GM23338 (cell line): ENCODE measurements at places on chromosomes 12 and 14.

DNA sequence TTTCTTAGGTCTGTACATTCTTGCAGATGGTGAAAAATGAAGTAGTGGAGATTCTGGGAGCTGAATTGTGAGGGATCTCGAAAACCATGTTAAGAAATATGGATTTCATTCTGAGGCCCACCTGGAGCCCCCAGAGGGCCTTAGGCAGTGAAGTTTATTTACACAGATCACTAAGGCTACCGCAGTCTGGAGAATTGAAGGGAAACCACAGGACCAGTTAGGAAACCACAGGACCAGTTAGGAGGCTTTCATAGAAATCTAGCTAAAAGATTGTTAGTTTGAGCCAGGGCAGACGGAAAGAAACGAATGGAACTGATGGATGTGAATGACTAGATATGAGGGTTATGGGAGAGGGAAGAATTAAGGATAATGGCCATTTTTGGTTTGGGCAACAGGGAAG is 7.2 kb downstream of the CBLN3 start:
- DNase-seq = no peak

GRCh38 chr12:6218347-6218925 is 18.2 kb downstream of the CD9 start:
- DNase-seq = no peak

DNA sequence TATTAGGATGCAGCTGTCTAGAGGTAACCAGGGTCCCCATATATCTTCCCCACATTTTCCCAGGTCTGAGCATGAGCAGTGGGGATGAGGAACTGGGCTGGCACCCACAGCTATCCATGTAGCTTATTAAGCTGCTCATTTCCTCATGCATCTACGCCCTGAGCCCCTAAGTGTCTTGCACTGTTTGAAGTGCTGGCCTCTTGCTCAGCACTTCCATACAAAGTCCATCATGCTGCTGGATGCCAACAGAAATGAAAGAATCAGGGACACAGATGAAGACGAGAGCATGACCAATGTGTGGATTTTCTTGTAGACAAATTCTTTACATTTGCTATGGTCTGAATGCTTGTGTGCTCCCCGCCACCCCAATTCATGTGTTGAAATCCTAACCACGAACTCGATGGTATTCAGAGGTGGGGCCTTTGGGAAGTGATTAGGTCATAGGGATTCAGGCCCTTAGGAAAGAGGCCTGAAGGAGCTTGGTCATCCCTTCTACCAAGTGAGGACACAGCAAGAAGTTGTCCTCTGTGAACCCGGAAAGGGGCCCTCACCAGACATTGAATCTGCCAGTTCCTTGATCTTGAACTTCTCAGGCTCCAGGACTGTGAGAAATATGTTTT is 54.5 kb downstream of the C12orf75 start:
- DNase-seq = no peak

DNA sequence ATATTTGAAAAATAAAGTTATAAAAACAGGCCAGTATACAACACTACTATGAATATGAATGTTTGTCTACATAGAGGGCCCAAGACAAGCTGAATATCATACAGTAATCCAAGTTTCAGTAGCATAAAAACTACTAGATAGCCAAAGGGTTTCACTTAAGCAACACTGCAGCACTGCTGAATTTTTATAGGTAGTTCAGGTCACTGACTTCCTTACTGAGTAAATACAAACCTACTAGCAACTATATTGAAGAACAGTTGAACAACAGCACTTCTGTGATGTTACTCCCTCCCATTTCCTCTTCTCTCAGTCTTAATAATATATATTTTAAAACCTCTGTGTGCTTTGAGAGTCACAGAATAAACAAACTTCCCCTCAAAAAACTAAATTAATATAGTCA is 42.7 kb downstream of the GTF2A1 start:
- DNase-seq = no peak

- DNase-seq = no peak
Measured at GRCh38 chr14:32307881-32308582, 21.1 kb upstream of the AKAP6 start.

- DNase-seq = no peak
Measured at GRCh38 chr14:89614009-89614691, 197.1 kb upstream of the FOXN3 start.

- no peak for DNase-seq
Measured at GRCh38 chr12:3974883-3975282, 101.7 kb upstream of the PARP11 start.

GRCh38 chr12:89351489-89352241 is 636 bp downstream of the DUSP6 start:
- DNase-seq = no peak

GRCh38 chr14:21267431-21267845 is 1.8 kb downstream of the HNRNPC start:
- DNase-seq = no peak

DNA sequence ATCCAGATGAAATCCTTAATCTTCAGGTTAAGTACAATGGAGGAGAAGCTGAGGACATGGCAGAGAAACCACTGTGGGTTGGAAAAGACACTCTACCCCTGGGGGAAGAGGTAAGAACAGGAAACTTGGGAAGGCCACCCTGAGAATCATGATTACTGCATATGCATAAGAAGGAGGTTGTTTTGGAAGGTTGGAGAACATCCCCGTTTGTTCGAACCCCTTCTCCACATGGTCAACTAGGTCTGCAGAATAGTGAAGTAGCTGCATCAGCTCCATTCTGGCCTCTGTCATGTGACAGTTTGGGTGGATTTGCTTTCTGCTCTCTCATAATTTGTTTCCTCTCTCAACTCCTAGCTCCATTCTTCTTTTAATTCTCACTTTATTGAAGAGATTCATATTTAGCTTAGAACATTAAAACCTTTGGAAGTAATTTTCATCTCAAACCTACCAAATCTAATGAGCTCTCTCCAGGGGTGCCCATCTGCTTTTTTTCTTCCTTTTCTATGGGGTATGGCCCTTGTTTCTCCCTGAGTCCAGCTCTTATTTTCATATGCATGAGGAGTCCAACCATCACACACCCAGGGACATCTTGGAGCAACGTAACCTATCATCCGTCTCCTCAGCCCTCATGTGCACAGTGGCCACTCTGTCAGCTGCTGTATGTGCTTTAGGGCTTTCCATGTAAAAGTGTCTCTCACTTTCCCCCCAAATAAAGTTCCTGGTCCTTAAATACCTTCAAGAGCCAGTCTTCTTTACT is 820.3 kb downstream of the TMEM121 start:
- no peak for DNase-seq

DNA sequence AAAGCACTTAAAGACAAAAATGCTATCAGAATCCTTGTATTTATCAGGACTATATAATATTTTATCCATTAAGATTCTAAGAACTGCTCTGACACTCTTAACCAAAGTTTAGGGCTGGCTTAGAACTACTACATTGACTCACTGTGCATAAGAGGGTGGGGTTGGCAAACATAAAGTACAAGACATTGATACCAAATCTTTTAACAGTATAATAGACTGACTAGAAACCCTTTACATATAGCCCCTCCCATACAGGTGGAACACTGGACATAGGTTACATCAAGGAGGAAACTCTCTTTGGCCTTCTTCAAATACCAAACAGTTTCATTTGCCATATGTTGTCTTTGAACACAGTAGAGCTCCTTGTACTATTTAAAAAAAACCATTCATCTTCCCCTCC is 15.6 kb upstream of the REP15 start:
- no peak for DNase-seq

DNA sequence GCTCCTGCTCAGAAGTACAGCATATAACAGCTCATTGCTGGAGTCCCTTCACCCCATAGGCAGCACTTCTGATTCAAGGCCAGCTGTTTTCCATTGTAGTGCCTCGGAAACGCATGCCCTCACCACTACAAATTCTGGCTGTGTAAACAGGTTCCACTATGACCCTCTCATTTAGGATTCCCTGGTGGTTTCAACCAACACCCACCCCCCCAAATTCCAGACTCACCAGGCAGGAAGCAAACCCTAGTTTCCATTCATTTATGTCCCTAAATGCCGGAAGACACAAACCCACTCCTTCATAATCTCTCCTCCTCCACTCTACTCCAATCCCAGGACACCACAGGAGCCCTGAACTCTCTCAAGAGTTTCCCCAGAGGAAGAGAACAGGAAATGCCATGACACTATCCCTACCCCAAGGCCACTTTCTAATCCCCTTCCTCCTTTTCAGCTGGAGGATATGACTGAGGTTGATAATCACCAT is 75.9 kb upstream of the TMPO start:
- DNase-seq = no peak

- DNase-seq = no peak
Measured at GRCh38 chr12:52792185-52793029, 3.5 kb downstream of the KRT3 start.

GRCh38 chr12:23564451-23565152 is 384.9 kb downstream of the SOX5 start:
- DNase-seq = no peak

GRCh38 chr12:110037315-110037714 is 11.0 kb downstream of the C12orf76 start:
- no peak for DNase-seq

- no peak for DNase-seq
Measured at GRCh38 chr14:69506241-69506595, 21.7 kb downstream of the PLEKHD1 start.

DNA sequence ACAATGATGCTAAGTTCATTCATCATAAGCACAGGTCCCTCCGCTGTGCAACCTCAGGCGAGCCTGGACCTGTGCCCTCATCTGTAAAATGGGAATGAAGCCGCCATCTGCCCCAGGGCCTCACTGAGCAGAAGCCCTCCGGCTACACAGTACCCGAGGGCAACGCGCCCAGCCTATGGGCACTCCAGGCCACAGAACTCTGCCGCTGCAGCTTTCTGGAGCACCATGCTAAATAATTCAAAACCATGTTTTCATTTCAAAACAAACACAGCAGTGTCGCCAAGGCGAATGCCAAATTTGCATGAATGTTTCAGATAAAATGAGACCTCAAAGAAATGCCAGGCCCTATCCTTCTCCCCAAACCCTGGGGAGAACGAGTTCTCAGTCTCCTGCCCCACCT is 4.0 kb downstream of the NCOR2 start:
- no peak for DNase-seq

DNA sequence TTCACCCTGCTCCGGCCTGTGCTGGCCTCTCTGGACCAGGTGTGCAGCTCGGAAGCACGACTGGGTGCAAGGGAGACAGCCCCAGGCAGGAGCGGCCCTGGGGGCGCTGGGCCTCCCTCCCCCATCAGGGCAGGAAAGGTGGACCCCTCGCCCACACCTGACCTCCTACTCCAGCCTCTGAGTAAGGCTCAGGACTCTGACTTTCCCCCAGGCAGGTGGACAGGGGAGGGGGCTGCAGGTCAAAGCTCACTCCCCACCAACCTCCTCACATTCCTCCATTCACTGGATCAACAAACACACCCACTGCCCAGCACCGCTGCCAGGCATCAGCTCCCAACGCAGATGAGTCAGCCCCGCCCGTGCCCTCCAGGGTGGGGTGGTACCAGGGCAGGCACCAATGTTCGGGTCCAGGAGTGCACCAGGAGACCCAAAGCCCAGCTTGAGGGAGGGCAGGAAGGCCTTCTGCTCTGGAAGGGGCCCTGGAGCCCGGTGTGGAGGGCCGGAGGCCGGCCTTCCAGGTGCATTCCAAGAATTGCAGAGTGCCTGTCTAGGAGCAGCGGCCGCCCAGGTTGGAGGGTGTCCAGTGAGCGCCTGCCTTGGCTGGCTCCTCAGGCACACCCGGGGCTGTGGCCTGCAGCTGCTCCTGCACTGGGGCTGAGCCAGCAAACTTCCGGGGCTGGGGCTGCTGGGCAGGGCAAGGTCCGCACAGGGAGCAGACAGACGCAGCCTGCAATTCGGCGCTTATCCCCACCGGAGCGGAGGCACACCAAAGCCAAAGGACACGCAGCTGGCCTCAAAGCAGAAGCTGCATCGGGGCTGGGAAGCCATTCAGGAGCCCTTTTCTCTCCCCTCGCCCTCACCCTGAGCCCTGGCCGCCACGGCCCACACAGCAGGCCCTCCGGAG is 1.6 kb upstream of the INF2 start:
- DNase-seq = peak; percentile 68

DNA sequence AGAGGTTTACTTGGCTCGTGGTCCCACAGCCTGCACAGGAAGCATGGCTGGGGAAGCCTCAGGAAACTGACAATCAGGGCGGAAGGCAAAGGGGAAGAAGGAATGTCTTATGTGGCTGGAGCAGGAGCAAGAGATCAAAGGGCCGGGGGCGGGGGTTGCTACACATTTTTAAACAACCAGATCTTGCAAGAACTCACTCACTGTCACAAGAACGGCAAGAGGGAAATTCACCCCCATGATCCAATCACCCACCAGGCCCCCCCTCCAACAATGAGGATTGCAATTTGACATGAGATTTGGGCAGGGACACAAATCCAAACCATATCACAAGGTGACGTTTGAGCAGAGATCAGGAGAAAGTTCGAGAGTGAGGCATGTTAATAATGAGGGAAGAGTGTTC is 163.7 kb upstream of the RPH3A start:
- no peak for DNase-seq

- DNase-seq = no peak
Measured at GRCh38 chr14:93657875-93658274, 130.4 kb downstream of the PRIMA1 start.

GRCh38 chr14:21066882-21067502 is 3.1 kb upstream of the ARHGEF40 start:
- DNase-seq = peak; percentile 49

GRCh38 chr12:32569259-32569658 is 109.8 kb upstream of the DNM1L start:
- DNase-seq = no peak

- DNase-seq = peak; percentile 89
Measured at GRCh38 chr12:122888232-122888752, 7.6 kb downstream of the VPS37B start.

DNA sequence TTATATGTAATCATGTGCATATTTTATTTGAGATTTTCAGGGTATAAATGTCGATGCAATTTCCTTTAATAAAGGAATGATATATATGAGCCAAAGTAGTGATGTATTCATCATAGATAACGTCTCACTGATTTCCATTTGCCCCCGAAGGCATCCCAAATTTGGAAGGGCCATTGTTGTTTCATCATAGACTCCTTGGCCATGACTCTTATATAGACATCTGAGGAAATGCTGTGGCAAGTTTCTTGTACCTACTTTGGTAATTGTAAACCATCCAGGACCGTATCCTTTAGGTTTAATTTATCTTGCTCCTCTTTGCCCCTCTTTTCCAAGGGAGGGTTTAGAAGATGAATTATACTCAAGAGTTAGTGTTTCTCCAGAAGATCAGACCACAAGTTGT is 84.7 kb downstream of the SAMD4A start:
- DNase-seq = no peak
